ENCODE measurements at places on chromosomes 3 and 15. TPM values are rescaled to one million over a fixed set of nuclear protein-coding genes. Genes with fewer than 3 reads are reported as not detected.

Gene LDHAL6B
- total RNA-seq = not detected

Gene GRK7
- not detected for total RNA-seq

Gene MESP1
- under 0.01 TPM for total RNA-seq

Gene ARPIN
- 16.1 TPM for total RNA-seq

Gene SYNM
- 8.4 TPM for total RNA-seq

Gene PLA2G4D
- not detected for total RNA-seq

Gene EPHA6
- total RNA-seq = 1.7 TPM
